ENCODE measurements at places on chromosomes 7 and 10.

GRCh38 chr7:152451356-152451755, 15.6 kb upstream of the KMT2C start:
- no peak for DNase-seq

- no peak for DNase-seq
Observed at GRCh38 chr10:103707956-103708626, 147.3 kb downstream of the SH3PXD2A start.

DNA sequence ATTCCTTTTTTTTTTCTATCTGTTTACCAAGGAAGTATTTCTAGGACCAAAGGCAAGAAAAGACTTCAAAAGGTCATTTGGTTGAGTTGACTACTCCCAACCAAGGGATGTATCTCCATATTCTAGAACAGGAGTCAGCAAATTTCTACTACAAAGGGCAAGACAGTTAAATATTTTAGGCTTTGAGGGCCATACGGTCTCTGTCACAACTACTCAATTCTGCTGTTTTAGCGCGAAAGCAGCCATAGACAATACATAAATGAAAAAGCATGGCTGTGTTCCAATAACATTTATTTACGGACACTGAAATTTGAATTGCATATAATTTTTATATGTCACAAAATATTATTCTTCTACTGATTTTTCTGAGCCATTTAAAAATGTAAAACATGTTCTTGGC, 8.5 kb upstream of the ARID5B start:
- DNase-seq = no peak

GRCh38 chr7:33773053-33773452, 132.3 kb upstream of the BMPER start:
- no peak for DNase-seq

GRCh38 chr10:132714986-132715775, 70.8 kb downstream of the NKX6-2 start:
- DNase-seq = no peak

- no peak for DNase-seq
Observed at GRCh38 chr7:75639071-75639885, 99.5 kb downstream of the HIP1 start.

- no peak for DNase-seq
Observed at GRCh38 chr10:9228771-9229170, 1174.3 kb downstream of the GATA3 start.

DNA sequence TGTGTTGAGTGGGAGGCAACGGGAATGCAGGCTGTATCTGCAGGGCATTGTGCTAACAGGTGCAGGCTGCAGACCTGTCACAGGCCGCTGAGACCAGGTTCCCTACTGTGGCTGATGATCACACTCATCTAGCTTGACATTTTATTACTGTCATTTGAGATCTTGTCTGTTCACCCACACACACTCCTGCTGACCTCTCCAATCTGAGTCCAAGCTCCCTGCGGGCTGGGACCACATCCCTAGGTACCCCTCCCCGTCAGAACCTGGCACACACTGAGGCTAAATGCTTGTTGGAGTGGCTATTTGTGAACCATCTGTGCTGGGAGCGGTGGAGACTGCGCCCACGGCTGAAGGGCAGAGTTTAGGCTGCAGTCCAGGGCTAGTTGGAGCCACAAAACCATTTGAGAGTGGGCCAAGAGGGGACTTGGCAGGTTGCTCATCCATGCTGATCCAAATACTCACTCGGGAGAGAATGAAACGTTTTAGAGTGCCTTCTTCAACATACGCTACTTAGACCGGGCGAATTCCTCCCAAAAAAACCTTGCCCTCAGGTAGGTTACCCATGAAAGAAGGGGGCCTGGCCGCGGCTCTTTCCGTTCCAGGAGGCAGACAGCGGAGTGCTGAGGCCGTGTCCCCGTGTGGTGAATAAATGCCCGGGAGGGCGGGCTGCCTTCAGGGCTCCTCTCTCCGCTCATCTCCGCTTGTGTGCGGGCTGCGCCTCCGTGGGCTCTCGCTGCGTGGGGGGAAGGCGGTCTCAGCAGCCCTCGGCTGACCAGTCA, 164.4 kb downstream of the RGS10 start:
- no peak for DNase-seq

DNA sequence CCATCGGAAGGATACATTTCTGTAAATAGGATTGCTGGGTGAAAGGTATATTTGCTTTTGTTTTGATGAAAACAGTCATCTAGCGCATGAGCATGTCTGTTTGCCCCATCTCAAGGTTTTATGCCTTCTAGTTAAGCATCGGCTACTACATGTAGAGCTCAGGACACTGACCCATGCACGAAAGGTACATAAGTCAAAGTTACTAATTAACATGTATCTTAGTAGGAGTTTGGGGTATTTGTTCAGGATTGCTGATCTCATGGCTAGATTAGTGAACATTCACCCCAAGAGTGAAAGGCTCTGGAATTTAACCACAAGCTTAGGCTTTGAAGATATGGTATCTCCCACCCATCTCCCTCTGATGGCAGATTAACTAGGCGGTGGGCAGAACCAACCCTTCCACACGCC, 91.5 kb downstream of the RBM20 start:
- no peak for DNase-seq

DNA sequence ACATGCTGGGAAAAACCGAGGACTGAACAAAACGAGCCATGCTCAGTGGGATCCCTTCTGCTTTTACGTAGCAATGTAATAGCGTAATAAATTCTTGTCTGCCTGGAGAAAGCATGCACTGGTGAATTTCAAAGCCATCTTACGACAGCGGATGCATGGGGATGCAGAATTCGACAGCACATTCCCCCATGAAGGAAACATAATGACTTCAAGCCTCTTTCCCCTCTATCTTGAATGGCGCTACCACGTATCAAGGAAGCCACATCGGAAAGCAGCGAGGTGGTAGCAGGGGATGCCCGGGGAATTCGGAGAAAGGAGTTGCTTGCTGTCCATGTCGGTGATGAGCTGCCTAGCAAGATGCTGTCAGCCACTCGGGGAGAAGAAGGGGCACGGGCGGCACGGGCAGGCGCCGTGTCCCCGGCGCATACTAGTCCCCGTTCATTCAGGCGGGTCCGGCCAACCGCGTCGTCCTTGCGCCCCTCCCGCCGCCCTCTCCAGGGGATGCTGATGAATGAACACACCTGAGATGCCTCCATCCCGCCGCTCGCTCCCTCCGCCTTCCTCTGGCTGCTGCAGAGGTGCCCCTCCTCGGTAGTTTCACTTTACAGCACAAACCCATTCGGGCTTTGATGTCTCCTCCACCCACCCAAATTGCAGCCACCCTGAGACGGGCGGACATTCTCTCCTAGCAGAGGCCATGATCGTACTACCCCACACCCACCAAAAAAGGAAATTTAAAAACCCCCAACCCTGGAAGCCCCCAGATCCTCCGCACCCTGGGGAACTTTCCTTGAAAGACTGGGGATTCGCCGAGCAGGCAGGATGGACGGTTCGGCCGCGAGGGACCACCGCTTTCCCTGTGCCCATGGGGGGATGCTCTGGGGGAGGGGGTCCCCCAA, 644 bp downstream of the SORBS1 start:
- no peak for DNase-seq

DNA sequence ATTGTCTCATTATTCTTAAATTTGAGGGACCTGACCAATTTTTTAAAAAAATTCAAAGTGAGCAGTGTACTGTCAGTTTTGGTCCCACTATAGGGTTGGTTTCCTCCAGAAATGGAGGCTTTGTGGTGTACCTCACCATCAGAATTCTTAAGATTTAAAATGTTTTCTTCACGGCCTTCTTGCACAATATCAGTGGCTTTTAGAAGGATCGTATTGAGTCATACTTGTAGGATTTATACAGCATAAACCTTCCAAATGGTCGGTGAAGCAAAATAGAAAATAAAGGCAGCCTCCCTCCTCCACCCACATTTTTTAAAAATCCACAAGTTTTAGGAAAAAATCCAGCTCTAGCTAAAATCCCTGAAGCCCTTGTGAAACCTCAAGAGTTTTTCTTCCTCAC, 126.4 kb downstream of the RNLS start:
- DNase-seq = peak; percentile 15

All from HL-60 (cell line).